ENCODE measurements at places on chromosomes 12 and 14.
A peak's percentile ranks its signal among the peaks of the same experiment; 100 is the strongest.

DNA sequence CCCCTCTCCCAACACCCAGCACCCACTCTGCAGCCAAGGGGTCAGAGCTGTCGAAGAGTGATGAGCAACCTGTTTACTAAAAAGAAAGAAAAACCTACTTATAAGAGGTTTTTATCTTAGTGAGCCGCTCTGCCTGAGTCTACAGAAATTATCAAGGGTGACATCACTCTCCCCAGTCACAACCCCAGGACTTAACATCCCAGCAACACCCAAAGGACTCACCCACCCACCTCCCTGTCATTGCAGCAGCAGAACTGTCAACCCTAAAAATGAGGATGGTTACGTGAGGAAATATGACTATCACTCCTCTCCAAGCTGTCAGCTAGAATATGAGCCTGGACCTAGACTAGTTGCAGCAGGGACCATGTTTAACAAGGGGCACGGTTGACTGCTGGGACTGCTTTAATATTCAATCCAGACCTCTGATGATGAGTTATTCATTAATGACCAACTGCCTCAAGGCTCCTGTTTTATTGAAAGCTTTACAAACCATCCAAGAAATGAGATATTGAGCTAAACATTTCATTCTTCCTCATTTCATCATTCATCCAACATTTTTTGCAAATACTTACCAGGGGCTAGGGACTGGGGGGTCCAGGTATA lies 53.9 kb upstream of the FICD start:
- no peak for DNase-seq

DNA sequence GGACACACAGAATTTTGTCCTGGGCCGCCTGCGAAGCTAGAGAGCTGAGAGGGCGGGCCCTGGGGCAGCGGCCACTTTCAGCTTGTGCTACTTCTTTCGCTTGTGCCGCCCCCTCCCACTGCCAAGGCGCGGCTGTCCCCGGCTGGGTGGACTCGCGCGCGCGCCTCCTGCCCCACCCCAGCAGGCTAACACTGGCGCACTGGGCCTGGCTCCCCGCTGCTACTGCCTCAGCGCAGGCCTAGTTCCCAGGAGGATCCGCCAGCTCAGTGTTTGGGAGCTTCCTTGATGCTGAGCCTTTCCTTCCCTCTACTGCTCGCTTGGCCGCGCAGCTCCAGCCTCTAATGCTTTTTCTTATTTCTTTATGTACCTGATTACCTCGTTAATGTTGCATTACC lies 27.4 kb upstream of the METAP2 start:
- DNase-seq, result no peak

- DNase-seq, result no peak
Measured at GRCh38 chr12:44076871-44077270, 241.0 kb downstream of the TMEM117 start.

GRCh38 chr12:109573914-109574244 lies 285 bp downstream of the MVK start:
- DNase-seq, result no peak

DNA sequence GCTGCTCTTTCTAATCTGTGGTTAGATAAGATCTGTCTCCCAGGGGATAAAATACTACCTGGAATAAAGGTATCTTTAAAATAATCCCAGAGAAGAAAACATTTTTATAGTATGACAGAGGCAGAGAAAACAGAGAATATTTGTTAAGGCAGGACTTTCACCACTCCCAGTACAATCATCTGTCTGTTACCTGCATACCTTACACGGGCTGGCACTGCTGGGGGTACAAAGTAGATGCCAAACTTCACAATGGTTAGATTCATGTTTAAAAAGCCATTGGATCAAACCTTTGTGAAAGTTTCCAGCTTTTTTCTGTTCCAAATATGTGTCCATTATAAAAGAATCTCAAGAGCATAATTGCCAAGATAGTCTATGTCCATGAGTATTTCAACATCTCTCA lies 273.6 kb upstream of the BTG1 start:
- no peak for DNase-seq

DNA sequence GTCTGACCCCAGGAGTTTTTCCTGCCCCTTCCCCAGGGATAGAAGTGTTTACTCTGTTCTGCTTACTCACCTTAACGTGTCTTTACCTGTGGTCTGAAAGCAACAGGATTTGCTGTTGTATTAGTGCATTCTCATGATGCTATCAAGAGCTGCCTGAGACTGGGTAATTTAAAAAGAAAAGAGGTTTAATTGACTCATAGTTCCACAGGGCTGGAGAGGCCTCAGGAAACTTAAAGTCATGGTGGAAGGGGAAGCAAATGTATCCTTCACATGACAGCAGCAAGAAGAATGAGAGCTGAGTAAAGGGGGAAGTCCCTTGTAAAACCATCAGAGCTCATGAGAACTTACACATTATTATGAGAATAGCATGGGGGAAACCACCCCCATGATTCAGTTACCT lies 240.4 kb downstream of the SNAPC1 start:
- peak; percentile 42 for DNase-seq

DNA sequence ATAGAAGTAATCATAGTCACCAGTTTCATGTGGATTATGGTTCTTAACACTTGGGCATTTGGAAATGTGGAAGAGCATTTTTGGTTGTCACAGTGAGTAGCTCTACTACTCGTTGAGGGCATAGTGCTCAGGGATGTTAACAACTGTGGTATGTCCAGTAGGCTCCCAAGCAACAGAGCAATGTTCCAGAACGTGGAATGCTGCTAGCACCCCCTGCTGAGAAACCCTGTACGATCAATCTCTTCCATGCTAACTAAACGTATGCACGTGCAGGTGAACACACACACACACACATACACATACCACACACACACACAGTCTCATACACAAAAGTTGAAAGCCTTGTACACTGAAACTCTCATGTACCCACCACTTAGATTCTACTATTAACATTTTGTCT lies 16.6 kb upstream of the GNPTAB start:
- DNase-seq, result no peak

DNA sequence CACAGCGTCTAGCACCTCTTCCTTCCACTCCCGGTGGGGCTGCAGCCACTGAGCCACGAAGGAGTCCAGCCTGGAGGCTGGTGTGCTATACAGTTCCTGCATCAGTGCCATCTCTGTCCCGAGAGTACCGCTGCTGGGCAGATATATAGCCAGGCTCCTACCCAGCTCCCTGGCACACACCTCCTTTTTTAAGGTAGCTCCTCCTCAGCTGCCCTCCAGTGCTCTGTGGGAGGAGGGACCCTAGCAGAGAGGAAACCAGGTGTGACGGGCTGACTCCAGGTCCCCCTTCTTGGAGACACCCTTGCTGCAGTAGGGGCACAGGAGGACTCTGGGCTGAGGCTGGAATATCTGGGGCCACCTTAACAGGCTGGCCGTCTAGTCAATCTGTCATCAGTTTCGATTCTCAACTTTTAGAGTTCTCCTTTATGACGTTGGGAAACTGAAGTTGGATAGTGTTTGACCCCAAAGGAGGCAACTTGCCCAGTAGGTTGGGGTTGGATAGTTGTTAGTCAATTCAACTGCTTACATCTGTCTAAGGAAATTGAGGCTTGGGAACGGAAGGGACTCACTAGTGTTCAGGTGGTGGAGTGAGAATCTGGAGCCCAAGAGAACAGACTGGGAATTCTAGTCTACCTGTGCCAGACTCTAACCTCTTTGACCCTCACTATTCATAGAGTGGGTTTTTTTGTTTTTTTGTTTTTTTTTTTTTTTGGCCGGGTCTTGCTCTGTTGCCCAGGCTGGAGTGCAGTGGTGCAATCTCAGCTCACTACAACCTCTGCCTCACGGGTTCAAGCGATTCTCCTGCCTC lies at the start of gene OASL:
Gene OASL (minus strand): TSS at position 386 of the 808 bp plus-strand sequence. CDS start 275 bp downstream, at position 111.
- DNase-seq, result peak; percentile 87

GRCh38 chr12:102454808-102455760 lies 25.3 kb downstream of the IGF1 start:
- no peak for DNase-seq

- DNase-seq, result no peak
Measured at GRCh38 chr12:128111333-128111732, 155.6 kb upstream of the TMEM132C start.

DNA sequence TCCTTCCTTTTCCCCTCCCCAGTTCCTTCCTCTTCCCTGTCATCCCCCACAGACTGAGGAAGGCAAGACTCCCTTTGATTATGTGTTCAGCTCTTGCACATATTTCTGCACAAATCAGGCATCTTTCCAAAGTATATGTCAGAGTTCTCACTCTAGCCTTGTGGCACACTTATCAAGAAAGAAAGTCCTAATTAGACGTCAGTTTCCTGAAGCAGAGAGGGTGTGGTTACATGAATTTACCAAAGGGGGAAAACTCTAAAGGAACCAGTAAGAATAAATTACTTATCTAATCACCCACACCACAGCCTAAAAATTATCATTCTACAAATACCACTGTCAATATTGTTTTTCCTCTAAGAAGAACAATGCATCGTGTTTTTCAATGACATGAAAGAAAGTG lies 120.7 kb upstream of the GRIP1 start:
- no peak for DNase-seq

GRCh38 chr14:93105362-93105761 lies 10.4 kb downstream of the ITPK1 start:
- DNase-seq, result peak; percentile 89

GRCh38 chr12:58901664-58902063 lies 18.6 kb downstream of the LRIG3 start:
- DNase-seq, result no peak

DNA sequence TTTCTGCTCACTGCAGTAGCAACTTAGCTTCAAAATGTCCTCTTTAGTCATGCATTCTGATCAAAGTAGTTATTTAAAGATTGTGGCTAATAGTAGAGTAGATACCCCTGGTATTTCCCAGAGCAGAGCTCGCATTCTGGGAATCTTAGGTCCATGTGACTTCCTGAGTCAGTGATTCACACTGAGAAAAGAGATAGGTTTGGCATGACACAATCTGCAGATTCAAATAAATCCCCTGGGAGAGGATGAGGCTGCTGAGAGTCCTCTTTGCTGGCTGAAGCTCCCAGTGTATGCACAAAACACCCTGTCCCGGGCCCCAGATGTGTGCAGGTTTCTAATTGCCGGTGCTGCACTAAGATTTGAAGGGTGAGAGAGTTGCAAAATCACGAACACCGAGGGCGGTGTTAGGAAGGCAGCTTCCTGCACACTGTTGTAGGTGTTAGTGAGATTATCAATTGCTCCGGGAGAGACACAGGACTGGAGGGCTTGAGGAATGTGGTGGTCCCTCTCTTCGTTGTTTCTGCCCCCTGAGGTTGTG lies 233.2 kb downstream of the NRXN3 start:
- DNase-seq, result peak; percentile 3

- no peak for DNase-seq
Measured at GRCh38 chr12:79532907-79533288, 157.9 kb downstream of the PAWR start.

GRCh38 chr14:84937016-84937415 lies 592.9 kb upstream of the FLRT2 start:
- no peak for DNase-seq

DNA sequence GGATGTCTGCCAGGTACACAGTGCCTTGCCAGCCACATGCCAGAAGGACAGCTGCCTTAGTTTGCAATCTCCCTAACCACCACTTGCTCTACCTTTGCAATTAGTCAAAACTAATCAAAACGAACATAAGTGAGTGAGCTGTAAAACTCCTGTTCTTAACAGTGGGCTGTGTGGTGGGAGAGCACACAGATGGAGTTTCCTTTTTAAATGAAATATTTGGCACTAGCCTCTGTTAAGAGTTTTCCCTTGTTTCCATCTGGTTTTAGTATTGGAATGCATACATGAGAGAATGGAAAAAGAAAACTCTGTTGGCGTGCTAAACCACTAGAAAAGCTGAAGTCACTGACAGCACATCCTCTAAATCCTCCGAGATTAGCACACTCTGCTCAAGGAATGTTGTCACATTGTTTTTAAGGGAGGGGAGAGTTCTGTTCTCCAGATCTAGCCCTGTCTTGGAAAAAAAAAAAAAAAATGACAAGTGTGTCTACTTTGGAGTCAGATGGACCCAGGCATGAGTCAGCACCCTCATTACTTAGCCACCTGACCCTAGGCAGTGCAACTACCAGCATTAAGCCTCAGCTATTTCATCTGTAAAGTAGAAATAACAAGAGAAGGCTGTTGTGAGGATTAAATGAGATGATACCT lies 83.9 kb downstream of the STXBP6 start:
- DNase-seq, result peak; percentile 20

DNA sequence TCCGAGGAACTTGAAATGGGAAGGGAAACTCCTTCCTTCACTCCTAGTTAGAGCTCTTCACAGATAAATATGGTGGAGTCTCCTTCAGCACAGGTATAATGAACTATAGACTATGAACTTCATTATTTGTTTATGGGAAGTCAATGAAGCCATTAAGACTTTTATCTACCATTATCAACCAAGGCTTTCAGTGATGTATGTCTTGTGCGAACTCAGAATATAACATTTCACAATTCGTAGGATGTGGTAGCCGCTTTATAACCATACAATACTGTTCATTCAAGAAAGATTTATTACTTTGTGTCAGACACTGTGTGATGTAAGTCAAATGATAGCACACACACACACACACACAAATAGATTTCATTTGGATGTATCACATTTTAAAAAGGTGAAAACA lies 24.8 kb upstream of the ETNK1 start:
- DNase-seq, result no peak

GRCh38 chr12:81558031-81558430 lies 201.1 kb downstream of the PPFIA2 start:
- peak; percentile 56 for DNase-seq

GRCh38 chr14:88210426-88210825 lies 112.6 kb downstream of the KCNK10 start:
- DNase-seq, result no peak

- no peak for DNase-seq
Measured at GRCh38 chr14:101500681-101501080, 60.6 kb upstream of the DIO3 start.

DNA sequence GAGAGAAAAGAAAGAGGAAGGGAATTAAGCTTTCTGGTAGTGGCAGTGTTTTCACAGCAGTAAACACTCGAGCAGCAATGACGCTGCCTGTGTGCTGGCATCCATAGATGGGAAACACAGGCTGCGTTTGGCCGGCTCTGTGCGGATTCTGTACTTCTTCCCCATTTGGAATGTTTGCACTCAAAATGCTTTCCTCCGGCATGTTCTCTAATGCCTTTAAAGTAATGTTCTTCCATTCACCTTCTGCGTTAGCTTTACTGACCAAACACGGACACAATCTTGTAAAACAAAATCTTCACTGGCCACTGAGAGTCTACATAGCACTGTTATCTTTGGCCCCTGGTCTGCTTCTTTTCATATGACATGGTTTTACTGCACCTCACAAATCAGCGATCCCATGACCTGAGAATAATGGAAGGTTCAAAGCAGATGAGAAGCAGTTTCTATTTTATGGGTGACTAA lies 31.4 kb downstream of the DCP1B start:
- DNase-seq, result peak; percentile 22

DNA sequence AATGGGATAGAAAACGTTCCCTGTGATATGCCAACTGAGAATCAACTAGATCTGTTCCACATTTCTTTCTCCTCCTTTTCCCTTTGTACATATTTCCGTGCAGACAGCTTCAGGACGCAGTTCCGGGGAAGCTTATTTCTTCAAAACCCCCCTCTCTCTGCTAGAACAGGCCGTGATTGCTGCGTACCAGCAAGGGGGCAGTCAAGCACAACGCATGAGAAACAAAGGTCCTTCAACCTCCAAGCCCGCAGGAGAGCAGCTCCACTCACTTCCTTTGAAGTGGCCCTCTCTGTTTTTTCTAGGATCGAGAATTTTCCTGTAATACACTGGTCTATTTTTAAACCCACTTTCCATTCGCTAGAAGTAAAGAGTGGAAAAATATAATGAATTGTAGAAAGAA lies 80.8 kb downstream of the ZNF664 start:
- peak; percentile 68 for DNase-seq

- DNase-seq, result no peak
Measured at GRCh38 chr14:88682495-88683114, 110.1 kb downstream of the EML5 start.

GRCh38 chr12:117825827-117826226 lies 143.0 kb downstream of the KSR2 start:
- DNase-seq, result no peak
